ENCODE measurements at places on chromosomes 16 and 17.

GRCh38 chr17:55575058-55575636 is 63.9 kb upstream of the SMIM36 start:
- peak; percentile 60 for DNase-seq

GRCh38 chr16:70378869-70379493 is 32.3 kb downstream of the DDX19A start:
- no peak for DNase-seq

GRCh38 chr17:73588301-73588846 is 55.9 kb downstream of the SDK2 start:
- no peak for DNase-seq

DNA sequence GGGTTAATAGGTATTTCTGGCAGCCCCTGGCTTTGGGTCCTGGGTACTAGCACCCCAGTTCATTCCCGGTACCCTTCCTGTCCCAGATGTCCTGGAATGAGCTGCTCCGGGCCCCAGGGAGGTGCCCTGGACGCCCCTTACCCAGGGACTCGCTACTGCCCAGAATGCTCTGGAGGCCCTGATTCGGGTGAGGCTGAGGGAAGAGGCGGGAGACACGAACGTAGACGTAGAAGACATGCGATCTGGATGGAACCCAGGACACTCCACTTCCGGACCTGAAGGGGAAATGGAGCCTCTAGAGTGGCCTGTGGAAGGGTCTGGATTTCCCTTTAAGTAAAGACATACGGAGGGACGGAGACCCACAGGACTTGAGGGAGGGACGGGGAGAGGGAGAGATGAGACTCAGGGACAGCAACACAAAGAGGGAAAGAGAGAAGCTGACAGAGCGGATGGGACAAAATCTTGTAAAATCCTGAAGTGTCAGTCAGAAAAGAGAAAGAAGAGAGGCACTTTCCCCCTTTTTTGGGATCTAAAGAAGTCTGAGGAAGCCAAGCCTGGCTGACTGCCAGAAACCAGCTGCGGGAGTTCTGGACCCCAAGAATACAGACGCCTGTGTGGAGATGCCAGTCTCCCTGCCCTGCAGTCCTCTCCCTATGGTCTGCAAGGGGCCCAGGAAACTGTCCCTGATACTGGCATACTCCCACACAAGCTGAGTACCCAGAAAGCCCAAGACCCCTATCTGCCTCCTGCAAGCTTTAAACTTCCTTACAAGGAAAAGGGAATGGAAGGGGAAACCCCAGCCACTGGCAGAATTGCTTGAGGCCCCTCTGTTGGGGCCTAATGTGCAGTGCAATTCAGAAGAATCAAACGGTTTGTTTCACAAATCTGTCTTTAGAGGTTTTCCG is 1.0 kb upstream of the HOXB13 start:
- no peak for DNase-seq

GRCh38 chr16:83653785-83654184 is 154.0 kb upstream of the HSBP1 start:
- DNase-seq = no peak

DNA sequence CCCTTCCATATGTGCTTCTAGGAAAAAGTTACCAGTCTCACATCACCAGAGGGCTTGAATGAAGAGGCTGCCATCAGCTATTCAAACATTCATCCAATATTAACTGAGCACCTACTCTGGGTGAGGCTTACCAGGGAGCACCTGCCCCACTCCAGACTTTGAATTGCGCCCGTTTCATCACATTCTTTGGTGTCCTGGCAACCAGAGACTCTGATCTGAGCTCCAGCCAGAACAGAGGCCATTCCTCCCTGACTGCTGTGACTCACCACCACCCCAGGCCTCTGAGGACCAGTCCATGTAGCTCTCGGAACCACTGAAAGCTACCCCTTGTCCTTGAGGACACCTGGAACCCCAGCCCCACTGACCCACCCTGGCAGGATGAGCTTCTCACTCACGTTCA is at the start of gene C16orf96:
Gene C16orf96 (plus strand): TSS at position 229 of the 400 bp plus-strand sequence. CDS start 150 bp downstream, at position 379.
- no peak for DNase-seq

DNA sequence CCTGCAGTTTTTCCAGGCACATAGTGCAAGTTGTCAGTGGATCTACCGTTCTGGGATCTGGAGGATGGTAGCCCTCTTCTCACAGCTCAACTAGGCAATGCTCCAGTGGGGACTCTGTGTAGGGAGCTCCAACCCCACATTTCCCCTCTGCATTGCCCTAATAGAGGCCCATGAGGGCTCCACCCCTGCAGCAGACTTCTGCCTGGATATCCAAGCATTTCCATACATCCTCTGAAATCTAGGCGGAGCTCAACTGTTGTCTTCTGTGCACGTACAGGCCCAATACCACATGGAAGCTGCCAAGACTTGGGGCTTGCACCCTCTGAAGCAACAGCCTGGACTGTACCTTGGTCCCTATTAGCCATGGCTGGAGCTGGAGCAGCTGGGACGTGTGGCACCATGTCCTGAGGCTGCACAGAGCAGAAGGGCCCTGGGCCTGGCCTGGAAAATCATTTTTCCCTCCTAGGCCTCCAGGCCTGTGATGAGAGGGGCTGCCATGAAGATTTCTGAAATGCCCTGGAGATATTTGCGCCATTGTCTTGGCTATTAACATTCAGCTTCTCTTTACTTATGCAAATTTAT is 10.9 kb upstream of the MILR1 start:
- DNase-seq = no peak

DNA sequence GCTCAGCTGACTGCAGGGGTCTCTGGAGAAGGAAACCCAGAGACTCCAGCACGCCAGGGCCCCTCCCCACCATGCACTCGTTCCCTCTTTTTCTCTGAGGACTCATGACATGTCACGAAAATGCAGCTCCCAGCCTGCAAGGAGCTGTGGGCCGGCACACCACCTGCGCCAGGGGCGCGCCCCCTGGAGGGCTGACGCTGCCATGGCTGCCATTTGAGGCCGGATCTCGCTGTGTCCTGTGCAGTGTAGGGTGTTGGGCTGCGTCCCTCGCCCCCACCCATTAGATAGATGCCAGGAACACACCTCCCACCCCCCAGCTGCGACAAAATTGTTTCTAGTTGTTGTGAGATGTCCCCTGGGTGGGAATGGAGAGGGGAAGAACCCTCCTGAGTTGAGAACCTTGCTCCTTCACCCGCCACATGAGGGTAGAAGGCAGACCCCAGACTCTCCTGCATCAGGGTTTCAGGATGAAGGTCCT is 8.2 kb downstream of the SYNGR2 start:
- peak; percentile 68 for DNase-seq

DNA sequence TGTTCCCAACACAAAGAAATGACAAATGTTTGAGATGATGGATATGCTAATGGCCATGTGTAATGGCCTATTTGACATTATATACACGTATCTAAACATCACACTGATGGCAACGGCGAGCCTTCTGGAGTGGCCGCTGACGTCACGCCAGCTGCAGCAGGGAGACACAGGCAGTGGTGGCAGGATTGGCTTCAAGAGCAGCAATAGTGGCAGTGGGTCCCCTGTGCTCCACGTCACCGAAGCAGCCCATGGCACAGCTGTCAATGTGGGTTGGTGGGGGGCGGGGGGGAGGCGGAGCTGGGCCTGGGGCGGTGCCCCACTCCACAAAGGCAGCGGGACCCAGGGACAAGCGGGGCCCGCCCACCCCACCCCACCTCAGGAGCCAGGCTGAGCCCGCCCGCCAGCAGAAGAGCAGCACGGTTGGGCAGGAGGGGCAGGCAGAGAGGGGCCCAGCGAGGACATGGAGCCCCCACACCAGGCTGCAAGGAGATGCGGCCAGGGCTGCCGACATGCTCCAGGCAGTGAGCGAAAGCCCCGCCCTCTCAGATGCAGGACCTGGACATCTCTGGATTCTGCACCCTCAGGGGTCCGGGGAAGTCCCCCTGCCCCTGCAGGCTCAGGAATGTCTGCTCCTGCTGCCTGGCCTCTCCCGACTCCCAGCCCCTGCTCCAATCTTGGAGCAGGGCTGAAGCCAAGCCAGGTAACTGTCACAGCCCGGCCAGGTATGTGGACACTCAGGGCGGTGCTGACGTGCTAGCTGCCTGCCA is 64.6 kb downstream of the USP32 start:
- no peak for DNase-seq

DNA sequence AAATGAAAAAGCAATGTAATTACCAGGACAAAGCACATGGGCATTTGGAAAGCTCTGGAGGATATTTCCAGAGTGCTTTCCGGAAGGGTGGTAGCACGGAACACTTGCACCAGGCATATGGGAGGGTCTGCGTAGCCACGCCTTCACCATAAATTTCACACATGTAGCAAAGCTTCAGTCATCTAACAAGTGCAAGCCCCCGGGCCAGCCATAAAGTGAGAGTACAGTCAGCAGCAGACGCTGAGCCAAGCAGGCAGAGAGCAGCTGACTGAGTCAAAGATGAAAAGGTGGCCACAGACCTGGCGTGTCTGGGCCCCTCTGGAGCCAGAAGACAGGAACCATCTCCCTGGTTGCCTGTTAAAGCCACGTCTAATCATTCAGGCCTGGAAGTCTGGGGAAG is 130.6 kb downstream of the SEC14L1 start:
- DNase-seq = no peak

All from inflammatory macrophage (primary cell).